ENCODE measurements at places on chromosomes 1 and 21.

DNA sequence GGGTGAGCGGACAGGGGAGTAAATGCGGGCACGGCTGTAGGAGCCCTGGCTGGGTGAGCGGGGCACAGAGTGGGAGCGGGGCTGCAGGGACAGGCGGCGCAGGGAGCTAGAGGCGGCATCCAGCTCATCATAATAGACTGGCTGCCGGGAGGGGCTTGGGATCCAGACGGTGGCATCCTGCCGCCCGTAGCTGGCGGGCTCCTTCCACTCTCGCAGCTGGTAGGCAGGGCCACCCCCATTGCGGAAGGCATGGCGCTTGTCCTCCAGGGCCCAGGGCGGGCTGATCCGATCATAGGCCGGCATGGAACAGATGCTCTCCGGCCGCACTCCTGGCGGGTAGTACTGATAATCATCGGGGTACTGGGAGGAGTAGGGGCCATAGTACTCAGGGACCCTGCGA is 43.7 kb upstream of the GOLT1A start:
- no peak for DNase-seq

DNA sequence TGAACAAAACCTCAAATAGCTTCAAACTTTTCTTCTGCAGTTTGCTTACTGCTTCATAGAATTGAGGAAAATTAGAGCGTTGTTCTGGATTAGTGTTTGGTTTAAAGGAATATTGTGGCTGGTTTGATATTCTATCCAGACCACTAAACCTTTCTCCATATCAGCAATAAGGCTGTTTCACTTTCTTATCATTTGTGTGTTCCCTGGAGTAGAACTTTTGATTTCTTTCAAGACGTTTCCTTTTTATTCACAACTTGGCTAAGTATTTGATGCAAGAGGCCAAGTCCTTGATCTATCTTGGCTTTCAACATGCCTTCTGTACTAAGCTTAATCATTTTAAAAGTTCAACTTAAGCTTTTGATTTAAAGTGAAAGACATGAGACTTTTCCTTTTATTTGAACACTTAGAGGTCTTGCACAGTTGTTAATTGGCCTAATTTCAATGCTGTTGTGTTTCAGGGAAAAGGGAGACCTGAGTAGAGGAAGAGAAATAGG is 359.1 kb downstream of the S1PR1 start:
- no peak for DNase-seq

DNA sequence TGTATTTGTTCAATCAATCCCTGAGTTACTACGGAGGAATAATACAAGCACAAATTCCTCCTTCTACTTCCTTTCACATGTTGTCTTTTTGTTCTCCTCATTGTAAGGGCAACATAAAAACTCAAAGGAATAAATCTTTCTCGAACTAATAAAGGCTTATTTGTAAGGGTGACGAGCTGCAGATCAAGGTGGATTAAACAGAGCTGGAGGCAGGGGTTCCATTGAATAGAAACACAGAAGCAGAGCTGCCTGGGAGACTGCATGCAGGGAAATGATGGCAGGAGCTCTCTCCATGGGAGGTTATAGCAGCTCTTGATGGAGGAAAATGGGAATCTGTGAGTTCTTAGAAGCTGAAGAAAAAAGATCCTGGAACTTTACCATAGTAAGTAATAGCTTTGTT is 160.2 kb downstream of the CYYR1 start:
- no peak for DNase-seq

- DNase-seq, result no peak
Observed at GRCh38 chr1:29563092-29563491, 326.8 kb downstream of the PTPRU start.

GRCh38 chr1:2425892-2426291 is 13.5 kb upstream of the PEX10 start:
- DNase-seq, result no peak

DNA sequence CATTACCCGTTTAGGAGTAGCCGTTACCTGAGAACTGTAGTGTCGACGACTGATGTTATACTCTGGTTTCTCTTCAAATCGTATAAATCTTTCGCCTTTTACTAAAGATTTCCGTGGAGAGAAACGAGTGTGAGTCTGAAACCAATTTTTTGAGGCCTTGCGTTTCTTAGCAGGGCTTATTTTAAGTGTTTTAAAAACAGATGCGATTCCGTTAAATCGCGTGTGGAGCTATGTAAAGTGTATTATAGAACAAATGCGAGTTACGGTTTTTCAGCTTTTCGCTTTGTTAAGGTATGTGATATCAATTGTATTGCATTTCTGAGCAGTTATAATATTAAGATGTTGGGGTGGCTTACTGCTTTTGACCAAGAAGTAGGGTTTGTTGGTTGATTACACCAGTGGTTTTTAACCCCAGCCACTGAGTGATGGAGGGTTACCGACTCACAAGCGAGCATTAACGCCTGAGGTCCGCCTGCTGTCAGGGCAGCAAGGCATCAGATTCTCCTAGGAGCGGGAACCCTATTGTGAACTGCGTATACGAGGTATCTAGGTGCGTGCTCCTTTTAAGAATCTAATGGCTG is 18.0 kb downstream of the KIAA2013 start:
- peak; percentile 96 for DNase-seq

DNA sequence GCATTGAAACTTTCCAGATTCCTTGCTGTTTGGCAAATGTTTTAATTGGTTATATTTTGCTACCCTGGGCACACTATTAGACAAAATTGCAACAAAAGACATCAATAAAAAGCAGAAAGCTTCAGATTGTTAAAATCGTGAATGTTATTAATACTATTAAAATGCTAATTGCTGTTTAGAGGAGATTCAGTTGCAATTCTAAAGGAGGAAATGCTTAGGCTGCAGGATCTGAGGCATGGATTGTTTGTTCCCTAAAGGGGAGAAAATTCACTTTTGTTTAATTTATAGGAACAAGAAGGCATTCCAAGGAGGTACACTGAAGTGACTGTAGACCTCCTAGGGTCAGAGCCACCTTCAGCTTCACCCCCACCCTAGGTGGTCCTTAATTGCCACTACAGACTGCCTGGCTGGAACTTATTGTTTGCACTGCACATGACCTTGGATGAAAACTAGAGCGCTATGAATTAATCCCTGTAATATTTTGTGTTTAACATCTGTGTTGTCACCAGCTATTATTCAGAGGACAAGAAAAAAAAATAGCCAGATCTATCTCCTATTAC is 1266.9 kb upstream of the ADGRL2 start:
- DNase-seq, result no peak

DNA sequence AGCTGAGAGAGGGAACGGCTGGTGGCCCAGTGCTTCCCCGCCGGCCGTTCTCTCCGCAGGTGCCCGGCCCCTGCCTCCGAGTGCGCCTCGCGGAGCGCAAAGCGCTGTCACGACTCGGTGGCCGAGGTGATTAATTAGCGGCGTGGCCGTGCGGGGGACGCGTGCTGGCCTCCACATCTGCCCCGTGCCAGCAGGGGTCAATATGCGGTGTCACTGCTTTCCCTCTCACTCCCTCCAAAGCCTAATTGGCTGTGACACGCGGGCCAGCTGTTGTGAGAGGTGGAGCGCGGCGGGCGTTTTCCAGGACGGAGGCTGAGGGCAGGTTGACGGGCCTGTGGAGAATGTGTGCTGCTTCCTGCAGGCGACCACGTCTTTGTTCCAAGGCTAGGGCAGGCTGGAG is 239.0 kb downstream of the LMX1A start:
- DNase-seq, result no peak

DNA sequence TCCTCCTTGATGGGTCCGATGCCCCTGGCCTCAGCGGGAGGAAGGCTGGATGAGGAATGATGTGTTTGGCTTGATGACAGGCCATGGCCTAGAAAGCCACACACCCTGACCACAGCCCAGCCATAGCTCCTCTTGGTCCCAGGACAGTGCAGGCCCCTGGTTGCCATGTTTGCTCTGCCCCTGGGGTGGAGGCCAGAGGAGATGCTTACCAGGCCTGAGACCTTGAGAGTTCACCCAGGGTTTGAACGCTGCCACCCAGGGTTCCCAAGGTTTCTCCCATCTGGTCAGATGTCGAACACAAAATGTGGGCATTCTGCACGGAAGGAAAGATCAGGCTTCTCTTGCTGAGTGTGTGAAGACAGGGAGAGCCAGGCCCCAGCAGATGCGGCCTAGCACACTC is 2.6 kb downstream of the C1orf226 start:
- no peak for DNase-seq

DNA sequence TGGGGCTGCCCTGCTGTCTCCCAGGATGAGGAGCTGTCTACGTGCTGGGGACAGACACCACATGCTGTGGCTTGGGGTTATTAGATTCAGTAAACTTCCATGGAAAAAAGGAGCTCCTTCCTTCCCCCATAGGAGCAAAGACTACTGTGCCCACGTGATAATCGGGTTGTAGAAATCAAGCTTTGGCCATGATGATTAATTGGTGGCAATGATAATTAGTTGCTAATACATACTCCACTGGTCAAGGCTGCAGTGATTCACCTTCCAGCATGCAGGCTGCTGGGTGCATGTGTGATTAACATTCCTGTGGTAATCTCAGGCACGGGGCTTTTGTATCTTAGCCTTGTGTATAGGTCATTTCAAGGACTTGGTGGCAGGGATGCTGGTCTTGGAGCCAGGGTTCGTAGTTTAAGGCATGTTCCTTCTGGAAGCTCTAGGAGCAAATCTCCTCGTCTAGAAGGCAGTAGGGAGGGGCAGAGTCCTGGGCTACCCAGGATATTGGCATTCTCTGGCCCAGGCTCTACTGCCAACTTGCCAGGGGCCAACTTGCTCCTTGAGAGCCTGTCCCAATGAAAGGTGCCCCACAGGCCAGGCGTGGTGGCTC is 41.4 kb downstream of the TMCO4 start:
- DNase-seq, result peak; percentile 50

DNA sequence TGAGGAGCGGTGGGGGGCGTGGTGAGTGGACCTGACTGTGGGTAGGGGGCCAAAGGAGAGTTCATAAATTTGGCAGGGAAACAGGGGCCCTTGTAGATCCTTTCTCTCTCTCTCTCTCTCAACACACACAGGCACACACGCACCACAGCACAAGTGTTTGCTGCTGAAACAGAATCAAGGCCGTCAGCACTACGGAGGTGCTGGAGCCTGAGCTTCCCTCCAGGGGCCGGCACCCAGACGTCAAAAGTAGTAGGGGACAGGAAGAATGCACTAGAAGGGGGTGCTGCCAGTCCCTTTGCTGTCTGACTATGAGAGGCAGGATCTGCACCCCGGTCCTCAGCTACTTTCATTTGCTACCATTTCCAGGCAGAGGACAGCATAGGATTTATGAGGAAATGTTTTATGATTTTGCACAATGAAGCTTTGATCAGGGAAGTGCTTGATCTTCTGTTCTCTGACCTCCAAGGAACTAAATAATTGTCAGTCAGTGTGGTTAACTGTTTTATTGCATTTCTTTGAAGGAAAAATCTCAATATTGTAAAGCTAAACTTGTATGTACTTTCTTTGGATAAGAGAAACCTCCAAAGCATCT is 74.3 kb upstream of the FAM3B start:
- no peak for DNase-seq

DNA sequence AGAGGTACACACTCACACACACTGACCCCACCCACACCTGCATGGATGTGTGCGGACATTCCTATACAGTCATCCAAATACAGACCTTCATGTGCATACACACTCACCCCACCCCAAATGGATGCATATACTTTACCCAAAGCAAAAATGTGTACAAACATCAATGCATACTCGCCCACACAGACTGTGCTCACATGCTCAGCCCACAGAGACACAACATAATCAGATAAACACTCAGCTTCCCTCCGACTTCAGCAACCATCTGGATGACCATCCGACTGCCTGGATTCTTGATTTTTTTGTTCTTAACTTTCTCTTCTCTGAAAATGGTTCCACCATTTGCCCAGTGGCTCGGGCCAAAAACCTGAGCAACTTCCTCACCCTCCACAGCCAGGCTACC is 24.4 kb upstream of the GJB5 start:
- no peak for DNase-seq

- DNase-seq, result no peak
Observed at GRCh38 chr1:94463056-94463764, 45.0 kb downstream of the ABCD3 start.

GRCh38 chr1:225446595-225446960 is 18.7 kb upstream of the LBR start:
- DNase-seq, result no peak

GRCh38 chr1:42461196-42461595 is 1.9 kb upstream of the CCDC30 start:
- DNase-seq, result no peak

DNA sequence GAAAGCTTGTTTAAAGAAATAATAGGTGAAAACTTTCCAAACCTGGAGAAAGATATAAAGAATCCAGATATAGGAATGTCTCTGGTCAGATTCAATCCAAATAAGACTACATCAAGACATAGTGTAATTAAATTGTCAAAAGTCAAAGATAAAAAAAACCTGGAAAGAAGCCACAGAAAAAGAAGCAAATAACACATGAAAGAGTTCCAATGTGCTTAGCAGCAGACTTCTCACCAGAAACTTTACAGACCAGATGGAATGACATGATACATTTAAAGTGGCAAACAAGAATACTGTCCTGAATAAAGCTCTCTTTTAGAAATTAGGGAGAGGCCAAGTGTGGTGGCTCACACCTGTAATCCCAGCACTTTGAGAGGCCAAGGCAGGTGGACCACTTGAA is 1039.9 kb downstream of the KCNT2 start:
- DNase-seq, result no peak

GRCh38 chr1:233356705-233356987 is 29.1 kb downstream of the MAP3K21 start:
- no peak for DNase-seq

DNA sequence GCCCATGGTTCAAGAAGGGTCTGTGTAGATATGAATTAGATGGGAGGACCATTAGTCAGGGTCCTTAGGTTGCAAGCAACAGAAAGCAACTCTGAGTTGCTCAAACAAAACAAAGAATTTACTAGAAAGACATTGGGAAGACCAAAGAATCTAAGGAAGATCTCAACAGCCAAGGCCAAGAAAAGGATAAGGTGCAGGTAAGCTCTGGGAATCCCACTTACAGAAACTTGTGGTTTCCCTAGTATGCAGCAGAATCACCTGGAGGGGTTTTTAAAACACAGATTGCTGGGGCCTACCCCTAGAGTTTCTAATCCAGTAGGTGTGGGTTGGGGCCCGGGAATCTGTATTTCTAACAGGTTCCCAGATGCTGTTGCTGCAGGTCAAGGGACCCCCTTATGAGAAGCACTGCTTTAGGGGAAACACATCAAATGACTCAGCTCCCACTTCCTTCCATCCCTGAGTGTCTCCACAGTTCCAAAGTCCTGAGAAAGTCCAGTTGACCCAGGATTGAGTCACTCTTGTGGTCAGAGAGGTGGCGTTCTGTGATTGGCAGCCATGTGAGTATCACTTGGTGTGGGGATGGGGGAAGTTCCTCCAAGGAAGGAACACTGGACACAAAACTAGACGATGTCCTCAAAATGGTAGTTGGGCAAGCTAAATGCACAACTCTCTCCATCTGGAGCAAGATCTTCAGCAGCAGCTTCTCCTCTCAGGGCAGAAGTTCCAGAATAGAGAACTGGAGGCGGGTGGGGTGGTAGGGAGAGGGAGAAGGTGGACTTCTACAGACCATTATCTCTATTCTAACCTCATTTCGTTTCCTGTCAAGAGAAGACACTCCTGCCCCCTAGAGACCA is 24.2 kb upstream of the EYA3 start:
- DNase-seq, result peak; percentile 84

GRCh38 chr1:172939475-172939874 is 111.3 kb downstream of the TNFSF18 start:
- no peak for DNase-seq

- DNase-seq, result peak; percentile 89
Observed at GRCh38 chr1:60281360-60281932, 207.9 kb upstream of the C1orf87 start.
